Mucosa of descending colon (tissue), 3 donors: ENCODE measurements at places on chromosomes 4 and X. TPM values are rescaled to one million over a fixed set of nuclear protein-coding genes. Genes with fewer than 3 reads are reported as not detected.

DNA sequence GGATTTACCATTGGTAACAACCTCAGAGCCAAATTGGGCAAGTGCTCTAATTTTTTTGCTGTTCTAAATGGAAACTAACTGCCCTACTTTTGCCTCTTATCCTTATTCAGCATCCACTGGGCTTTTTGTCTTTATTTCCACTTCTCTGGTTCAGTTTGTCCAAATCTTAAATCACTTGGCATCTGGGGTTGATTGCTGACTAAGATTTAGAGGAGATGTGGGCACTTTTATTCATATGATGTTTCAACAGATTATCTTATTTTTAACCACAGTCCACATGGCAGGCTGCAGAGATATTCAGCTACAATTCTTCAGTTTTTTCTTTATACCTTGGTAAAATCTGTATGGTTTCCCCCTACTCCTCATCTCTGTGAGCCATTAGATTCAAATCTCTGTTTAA lies 1161.4 kb upstream of the PCDH7 start:
- no peak for DNase-seq

DNA sequence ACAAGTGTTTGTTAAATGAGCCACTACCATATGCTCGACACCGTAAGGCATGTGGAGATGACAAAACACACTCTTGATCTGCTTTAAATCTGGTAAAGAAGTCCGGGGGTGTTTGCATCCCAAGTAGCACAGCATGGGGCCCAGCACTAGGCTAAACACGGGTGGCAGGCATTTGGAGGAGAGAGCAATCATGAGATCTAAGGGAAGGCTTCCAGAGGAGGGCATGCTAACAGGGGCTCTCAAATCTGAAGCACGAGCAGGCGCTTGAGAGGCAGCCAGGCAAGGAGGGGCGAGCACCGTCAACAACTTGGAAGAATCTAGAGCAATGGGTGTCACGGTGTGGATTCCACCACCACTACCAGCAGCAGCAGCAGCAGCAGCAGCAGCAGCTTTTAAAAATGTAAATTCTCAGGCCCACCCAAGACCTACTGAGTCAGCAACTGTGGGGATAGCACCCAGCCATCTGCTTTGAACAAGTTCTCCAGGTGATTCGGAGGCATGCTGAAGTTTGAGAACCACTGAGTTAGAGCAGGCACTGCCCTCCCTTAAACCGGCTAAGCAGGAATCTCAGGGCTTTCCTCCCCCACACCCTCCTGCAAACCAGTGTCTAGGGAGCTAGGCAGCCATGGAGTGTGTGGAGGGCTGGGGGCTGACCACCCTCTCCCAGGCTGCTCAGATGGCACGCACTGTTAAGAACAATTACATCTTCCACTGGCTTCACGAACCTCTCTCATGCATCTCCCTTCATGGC lies 70.2 kb upstream of the MAP3K15 start:
- DNase-seq, result no peak

DNA sequence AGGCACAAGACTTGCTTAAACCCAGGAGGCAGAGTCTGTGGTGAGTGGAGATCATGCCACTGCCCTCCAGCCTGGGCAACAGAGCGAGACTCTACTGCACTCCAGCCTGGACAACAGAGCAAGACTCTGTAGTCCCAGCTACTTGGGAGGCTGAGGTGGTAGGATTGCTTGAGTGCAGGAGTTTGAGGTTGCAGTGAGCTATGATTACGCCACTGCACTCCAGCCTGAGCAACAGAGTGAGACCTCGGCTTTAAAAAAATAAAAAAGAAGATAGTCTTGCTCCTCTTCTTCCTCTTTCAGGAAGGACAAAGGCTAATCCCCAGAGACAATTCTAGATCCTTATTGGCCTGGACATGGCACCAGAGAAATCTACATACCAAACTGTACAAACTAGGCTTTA lies 5.7 kb upstream of the PPEF2 start:
- DNase-seq, result no peak

GRCh38 chrX:124764354-124764753 lies 418.0 kb downstream of the SH2D1A start:
- DNase-seq, result no peak

DNA sequence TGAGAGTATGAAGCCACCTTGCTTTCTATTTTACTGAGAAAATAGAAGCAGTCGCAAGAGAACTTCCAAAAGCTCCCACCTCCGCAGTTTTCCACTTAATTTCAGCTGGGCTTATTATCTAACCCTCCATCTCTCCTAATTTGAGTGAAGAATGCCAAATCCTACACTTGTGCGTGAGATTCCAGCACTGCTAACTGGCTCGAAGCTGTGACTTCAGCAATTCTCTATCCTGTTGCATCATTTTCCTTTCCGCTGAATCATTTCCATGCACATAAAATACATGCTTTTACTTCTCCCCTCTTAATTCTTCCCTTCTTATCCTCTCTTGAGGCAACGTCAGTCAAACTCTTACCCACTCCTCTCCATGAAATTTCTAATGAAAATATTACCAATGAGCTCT lies 189.5 kb downstream of the GASK1B start:
- DNase-seq, result no peak

- peak; percentile 77 for DNase-seq
Measured at GRCh38 chr4:47836641-47837093, 1.2 kb downstream of the CORIN start.

DNA sequence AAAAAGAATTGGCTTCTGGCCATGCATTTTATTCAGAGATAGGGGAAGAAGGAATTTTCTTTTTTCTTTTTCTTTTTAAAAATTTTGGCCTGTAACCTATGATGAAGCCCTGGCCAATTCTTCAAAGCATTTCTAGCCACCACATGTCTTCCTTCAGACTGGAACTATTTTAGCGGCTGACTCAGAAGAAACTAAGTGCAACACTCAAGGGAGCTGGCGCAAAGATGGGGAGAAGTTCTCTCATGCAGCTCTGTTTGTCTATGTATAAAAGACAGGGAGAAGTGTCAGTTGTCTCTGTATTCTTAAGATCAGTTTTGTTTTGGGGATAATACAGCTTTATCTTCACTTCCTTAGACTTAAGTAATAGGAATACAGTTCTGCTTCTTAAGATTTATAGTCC lies 46.1 kb downstream of the MBNL3 start:
- DNase-seq, result no peak

DNA sequence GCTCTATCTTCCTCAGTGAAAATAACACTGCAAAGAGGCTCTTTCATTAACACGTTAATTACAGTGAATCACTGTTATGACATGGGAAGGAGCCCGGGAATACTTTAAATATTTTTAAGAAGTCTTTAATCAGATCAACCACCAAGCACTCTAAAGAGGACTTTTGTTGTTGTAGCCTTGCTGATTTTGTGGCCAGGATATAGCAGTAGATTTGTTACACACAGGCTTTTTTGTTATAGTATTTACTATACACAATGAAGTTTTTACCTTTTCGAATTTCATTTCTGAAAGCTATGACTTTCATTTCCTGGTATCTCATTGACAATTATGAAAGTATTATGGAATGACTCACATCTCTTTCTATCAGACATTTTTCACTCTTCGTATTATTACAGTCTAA lies 20.3 kb downstream of the FGF13 start:
- DNase-seq, result no peak

Gene IGSF1
- 0.12 TPM for total RNA-seq

Gene CSAG2
- total RNA-seq, result not detected

Gene FHDC1
- 8.8 TPM for total RNA-seq

Gene C1QTNF7
- 1.5 TPM for total RNA-seq

Gene PCDH11X
- total RNA-seq, result 0.17 TPM
